ENCODE measurements at places on chromosomes 4 and X.

DNA sequence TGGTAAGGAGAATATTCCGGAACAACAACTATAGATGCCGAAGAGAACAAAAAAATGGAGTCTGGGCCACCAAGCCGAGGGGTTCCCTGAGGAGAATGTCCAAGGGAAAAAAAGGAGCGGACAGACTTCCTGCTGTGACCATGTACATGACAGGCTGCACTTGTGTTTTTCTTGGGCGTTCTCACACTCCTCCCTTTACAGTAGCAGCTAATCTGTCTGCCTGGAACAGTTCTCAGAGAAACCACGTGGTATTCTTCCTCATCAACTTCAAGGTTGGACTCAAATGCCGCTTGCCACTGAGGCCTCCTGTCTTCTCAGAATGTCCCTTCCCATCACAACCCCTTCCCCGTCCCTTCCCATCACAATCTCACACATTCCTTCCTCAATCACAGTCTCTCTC is 30.8 kb upstream of the MTNR1A start:
- no peak for DNase-seq

DNA sequence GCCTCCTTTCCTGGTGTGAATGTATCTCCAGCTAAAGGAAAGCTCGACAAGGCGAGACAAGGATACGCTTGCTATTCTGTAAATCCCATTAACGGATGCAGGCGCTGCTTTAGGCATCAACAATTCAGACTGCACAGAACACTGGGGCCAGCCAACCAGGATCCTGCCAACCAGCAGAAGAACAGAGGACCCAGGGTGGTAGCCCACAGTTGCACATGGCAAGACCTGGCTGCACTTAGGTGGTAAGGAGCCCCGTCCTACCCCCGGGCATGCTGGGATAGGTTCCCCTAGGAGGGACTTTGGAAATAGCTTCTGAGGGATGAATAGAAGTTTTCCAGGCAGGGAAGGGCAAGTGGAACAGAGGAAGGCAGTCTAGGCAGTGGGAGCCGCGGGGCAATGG is 20.7 kb downstream of the PSAPL1 start:
- no peak for DNase-seq

- DNase-seq: no peak
Measured at GRCh38 chr4:17544205-17544604, 29.2 kb downstream of the CLRN2 start.

DNA sequence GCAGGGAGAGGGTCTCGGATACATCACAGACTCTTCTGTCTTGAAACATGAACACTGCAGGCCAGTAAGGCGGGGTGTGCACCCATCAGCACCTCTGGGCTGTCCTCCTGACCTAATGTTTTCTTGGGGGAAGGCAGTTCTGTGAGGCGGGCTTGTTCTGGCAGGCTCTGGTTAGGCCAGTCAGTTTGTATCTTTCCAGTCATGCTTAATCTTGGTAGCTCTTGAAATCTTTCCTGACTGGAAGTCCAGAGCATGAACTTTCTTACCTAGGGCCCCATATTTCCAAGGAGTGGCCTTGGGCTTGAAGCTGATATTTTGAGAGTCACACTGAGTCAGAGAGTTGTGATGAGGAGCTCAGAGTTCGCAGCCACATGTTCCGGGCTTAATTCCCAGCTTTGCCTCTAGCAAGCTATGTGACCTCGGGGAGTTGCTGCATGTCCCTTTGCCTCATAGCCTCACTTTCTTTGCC is 54.2 kb upstream of the RASSF6 start:
- no peak for DNase-seq

- no peak for DNase-seq
Measured at GRCh38 chrX:38080808-38081207, 74.5 kb downstream of the SYTL5 start.

DNA sequence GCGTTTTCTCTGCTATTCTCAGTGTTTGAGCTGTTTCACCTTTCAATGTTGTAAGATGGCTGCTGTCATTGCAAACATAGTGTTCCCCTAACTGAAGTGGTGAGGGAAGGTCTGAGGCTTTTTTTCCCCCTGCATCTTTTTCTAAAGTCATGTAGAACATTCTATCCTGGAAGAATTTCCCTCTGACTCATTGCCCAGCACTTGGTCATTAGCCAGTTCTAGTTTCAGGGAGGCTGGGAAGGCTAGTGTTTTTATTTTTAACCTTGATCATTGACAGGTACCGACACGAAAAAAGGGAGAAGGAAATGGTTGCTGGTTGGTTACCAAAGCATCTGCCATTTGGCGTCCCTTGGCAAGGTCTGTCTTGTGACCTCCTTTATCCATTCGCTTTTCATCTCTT is 6.6 kb downstream of the LANCL3 start:
- no peak for DNase-seq

GRCh38 chr4:1604706-1605205 is 79.4 kb downstream of the FAM53A start:
- no peak for DNase-seq

DNA sequence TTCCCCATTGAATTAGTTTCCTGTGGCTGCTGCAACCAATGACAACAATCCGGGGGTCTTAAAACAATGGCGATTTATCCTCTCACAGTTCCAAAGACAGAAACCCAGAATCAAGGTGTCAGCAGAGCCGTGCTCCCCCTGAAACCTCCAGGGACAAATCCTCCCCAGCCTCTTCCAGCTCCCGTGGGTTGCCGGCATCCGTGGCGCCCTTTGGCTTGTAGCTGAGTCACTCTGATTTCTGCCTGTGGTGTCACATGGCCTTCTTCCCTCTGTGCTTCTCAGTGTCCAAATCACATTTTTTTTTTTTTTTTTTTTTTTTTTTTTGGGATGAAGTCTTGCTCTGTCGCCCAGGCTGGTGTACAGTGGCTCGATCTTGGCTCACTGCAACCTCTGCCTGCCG is 64.5 kb upstream of the STX18 start:
- no peak for DNase-seq

GRCh38 chrX:15903186-15903681 is 48.6 kb upstream of the AP1S2 start:
- no peak for DNase-seq

GRCh38 chrX:12771445-12772069 is 19.7 kb upstream of the PRPS2 start:
- peak; percentile 37 for DNase-seq

DNA sequence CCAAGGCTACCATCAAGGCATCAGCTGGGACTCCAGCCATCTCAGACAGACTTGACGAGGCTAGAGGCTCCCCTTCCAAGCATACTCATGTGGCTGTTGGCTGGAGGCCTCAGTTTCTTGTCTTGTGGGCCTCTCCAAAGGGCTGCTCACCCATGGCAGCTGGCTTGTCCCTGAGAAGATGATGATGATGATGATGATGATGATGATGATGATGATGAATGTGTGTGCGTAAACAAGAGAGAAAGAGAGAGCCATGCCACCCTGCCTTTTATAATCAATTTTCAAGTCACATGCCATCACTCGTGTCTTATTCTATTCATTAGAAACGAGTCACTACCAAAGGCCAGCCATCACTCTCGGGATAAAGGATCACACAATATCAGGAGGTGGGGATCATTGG is 60.5 kb upstream of the ADGRG2 start:
- DNase-seq: no peak

GRCh38 chr4:83285055-83285407 is 433 bp upstream of the COQ2 start:
- no peak for DNase-seq

DNA sequence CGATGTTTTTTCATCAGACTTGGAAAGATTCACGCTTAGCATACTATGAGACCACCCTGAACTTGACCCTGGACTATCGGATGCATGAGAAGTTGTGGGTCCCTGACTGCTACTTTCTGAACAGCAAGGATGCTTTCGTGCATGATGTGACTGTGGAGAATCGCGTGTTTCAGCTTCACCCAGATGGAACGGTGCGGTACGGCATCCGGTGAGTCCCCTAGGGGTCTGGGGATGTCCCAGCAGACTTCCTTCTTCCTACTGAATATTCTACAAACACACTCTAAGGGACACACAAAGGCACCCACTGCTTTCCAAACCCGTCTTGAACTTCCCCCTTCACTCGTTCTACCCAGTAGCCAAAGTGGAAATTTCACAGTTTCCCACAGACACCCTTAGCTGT is 9.3 kb downstream of the GABRQ start:
- no peak for DNase-seq

DNA sequence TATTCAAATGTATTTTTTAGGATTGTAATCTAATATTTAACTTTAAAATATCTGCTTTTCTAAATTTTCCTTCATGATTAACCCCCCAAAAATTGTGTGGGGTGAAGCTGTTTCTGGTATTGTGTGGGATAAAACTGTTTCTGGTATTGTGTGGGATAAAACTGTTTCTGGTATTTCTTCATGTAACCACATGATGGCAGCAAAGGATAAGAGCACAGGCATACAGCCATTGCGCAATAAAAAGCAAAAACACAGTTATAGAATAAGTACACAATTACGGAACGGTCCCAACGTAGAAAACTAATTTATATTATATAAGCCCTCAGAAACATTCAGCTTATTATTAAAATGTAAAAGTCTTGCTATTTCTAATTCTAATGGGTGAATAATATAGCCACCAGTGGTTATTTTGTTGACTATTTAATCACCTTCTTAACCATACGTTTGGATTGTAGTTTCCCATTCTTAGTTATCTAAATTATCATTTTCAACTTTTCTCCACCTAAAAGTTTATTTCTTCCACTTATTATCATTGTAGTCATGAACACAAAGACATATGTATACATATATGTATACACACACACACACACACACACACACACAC is 333.9 kb upstream of the FSTL5 start:
- DNase-seq: no peak

DNA sequence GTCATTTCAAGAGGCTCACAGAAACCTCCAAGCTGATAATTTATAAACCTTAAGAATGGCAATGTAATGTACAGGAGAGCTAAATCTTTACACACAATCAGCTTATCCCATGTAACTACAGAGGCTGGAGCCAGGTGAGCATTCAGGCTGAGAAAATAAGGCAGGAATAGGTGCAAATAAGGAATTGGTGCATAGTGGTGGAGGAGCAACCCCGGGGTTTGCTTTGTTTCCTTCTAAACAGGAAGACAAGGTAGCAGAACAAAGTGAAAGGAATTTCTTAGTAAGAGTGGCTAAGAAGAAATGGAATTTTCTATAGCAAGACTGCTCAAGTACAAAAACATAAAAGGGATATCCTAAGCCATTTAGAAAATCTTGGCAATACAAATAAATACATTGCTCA is 82.4 kb downstream of the NR3C2 start:
- DNase-seq: no peak

DNA sequence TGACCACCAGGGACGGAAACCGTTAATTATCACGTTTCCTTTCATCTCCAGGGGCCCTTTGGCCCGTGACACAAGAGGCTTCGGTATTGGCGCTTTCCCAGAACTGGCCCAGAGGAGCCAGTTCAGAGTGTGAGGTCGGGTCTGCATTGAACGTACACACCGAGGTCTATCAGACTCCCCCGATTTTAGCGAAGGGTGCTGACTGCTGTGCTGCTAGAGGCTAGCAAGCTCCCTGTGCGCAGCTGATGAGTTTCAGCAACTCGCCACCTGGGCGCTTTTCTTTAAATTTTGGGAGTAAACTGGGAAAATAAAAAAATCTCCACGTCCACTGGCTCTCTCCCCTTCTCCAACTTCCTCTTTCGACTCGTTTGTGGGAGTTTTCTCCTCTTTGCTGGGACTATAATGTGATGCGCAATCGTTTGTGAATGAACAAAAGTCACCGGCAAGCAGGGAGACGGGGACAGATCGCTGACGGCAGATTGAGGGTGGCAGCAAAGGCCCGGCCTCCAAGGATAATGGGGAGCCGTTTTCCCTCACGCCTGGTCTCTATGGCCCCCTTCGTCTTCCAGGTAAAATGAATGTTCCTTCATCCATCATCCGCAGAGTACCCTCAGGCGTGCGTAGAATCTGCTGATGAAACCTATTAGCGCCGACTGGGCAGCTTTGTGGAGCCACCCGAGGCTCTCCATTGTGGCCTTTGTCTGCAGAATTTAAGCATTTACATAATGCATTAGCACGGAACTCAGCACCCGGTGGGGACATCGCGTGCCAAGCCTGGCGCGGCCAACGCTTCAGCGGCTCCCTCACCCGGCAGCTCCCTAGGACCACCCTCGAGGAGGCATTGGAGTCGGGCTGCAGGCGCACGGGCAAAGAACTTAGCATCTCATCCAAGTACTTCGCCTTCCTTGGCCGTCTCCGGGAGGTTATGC is 1.6 kb upstream of the LRAT start:
- no peak for DNase-seq

DNA sequence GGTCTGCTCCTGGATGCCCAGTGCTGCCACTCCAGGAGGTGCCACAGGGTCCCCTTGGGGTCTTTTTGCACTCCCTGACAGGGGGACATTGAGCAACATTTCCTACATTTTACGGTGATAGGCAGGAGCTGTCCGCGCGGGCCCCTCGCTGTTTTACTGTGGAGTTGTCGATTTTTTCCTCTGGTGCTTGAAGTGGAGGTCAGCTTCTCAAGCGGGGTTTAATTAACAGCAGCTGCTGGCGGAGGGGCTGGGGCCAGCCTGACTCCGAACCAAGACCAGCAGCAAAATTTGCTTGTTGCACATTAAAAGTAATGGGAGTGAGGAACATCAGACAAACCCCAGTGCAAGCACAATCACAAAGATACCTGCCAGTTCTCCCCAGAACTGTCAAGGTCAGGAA is 13.2 kb upstream of the SH3TC1 start:
- no peak for DNase-seq

GRCh38 chr4:156477636-156478035 is 494.0 kb downstream of the PDGFC start:
- DNase-seq: no peak

- DNase-seq: peak; percentile 9
Measured at GRCh38 chr4:52911684-52912294, 49.7 kb downstream of the RASL11B start.

- DNase-seq: no peak
Measured at GRCh38 chr4:761086-761485, 55.5 kb downstream of the PCGF3 start.

GRCh38 chrX:23742174-23742696 is 841 bp downstream of the ACOT9 start:
- no peak for DNase-seq

DNA sequence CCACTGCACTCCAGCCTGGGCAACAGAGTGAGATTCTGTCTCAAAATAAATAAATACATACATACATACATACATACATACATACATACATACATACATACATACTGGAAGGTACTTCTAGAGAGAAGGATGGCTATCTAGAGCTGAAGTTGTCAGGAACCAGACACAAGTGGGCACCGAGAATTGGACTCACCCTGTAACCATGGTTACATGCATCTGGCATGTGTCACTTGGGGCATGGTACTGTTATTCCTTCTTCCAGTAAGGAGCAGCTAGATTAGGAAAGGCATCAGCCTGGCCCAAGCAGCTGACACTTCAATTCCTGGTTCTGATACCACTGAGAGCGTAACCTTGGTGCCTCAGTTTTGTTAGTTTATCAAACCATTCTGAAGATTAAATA is 127.1 kb downstream of the SH3KBP1 start:
- no peak for DNase-seq

- no peak for DNase-seq
Measured at GRCh38 chr4:13522282-13523104, 21.8 kb downstream of the NKX3-2 start.

DNA sequence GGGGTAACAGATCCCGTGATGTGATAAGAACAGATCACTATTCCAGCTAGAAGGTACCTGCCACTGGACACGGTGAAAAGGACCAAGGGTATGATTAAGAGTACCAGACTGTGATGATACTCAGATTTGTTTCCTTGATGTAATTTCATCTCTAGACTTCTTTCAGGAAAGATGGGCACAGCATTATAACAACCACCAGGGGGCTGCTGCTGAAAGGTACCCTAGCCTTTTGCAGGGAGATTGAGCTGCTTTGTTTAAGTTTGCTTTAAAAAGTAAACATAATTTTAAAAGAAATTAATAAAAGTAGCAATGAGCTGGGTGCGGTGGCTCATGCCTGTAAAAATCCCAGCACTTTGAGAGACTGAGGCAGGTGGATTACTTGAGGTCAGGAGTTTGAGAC is 145.4 kb downstream of the EMCN start:
- no peak for DNase-seq
